ENCODE measurements at places on chromosomes 4 and X.

- no peak for DNase-seq
Measured at GRCh38 chr4:8703401-8703696, 110.8 kb downstream of the CPZ start.

DNA sequence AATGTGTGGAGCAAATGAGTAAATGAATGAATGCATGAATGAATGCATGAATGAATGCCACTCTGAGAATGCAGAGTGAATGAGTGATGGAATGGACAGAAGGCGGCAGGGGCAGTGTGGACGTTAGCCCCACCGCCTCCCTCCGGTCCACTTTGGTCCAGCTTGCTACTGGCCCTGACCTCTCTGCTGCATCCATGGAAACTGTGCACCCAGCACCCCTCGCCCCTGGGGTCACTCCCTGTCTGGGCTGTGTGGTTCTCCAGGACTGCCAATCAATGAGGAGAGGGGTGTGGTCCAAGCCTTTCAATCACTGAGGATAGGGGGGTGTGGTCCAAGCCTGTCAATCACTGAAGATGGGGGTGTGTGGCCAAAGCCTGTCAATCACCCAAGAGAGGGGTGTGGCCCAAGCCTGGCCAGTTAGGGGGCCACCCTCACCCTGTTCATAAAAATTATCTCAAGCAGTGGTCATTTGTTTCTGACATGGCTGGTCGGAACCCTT lies 39.2 kb upstream of the ASMTL start:
- DNase-seq, result peak; percentile 16

DNA sequence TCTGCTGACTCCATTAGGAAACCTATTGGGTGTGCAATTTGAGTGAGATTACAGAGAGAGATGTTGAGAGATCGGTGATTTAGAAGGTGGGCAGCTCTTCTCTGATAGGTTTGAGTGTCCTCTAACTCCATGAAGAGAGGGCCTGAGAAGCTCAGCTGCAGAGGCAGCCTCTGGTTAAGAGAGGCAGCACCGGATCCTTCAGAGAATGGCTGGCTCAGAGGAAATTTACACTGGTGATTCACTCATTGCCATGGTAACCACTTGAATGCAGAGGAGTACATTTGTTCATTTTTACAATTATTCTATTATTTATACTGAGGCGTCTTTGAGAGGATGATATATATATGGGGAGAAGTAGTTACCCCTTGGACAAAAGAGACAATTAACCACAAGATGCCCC lies 171.7 kb downstream of the PDGFRA start:
- DNase-seq, result no peak

DNA sequence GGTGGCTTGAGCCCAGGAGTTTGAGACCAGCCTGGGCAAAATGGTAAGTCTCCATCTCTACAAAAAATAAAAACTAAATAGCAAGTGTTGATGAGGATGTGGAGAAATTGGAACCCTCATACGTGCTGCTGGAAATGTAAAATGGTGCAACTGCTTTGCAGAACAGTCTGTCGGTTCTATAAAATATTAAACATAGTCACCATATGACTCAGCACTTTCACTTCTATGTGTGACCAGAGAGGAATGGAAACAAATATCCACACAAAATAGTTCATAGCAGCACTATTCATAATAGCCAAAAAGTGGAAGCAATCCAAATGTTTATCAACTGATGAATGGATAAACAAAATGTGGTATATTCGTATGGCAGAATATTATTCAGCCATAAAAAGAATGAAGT lies 60.8 kb upstream of the FMR1 start:
- DNase-seq, result no peak

DNA sequence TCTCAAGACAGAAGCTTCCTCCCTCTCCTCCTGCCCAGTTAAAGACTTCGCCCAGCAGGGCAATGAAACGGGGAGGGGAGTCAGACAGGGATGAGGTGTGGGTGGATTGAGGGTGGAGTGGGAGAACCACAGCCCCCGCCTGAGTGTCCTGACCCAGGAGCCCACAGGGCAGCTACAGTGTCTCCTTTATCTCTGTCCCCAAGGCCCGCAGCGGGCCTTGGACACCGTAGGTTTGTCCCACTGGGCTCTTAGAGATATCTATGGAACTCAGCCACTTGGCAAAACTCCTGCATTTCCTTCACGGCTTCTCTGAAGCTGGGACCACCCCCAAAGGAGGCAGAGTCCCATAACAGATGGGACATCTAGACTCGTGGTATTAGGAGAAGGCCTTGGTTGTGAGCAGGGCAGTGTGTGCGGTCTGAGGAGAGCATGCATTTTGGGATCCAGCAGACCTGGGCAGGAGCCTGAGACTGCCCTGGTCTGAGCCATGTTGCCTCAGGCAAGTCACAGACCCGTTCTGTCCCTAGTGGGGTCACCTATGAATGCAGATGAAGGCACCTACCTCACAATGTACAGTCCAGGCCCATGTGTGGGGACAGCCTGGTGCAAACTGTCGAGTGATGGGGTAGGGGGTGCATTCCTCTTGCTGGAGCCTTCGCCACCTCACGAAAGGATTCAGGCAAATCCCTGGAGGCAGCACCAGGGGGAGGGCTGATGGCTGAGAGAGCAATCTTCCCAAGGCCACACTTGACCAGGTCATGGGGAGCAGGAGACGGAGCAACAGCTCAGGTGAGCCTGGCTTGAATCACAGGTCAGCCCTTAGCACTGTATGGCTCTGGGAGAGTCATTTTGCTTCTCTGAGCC lies 225.7 kb upstream of the PSAPL1 start:
- no peak for DNase-seq

GRCh38 chr4:158112611-158113010 lies 60.2 kb downstream of the GASK1B start:
- no peak for DNase-seq

DNA sequence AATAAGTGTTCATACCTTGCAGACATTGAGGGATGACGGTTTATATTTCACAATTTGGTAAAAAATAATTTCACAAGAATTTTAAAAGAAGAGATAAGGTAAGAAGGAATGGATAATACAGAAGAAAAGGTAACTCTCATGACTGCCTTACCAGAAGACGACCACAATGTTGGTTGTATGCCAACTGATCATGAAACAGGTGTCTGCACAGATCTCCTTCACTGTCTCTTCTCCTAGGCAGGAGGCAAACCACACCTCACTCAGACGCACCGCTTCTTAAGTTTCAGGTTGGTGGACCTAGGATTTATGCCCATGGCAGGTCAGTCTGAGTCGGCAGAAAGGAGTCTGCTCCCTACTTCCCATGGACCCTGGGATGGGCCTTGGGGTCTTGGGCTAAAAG lies 177.2 kb downstream of the VSIG4 start:
- DNase-seq, result no peak

GRCh38 chr4:89582756-89583505 lies 254.0 kb downstream of the SNCA start:
- DNase-seq, result no peak

DNA sequence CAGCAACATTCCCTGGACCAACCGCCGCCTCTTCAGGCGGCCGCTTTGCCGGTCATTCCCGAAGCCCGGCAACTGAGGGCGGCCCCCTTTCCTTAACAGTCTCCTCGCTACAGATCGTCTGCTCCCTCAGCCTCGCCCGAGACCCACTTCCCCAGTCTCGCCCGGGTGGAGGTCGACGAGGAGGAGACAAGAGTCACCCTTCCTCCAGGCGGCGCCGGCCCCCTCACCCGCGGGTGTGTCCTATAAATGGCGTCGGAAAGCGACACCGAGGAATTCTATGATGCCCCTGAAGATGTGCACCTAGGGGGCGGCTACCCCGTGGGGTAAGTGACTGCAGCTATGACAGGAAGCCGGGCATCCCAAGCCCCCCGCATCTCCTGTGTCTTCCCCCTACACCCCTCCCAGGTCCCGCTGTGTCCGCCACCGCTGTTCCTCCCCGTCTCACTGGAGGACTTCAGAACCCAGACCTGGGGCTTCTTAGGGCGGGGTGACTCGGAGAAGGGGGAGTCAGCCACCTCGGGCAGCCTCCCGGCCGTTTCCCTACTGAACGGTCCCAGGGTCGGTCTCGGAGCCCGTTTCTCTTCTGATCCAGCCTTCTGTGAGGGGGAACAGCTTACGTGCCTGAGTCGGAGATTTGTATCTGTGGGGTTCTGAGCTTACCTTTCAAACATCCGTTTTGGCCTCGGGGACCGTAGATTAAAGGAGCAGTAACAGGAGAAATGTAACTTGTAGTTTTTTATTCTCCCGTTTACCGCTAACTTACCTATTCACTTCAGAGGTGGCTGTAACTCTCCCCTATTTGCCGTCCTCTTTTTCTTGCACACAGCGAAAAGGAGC lies 570 bp downstream of the WDR44 start:
- peak; percentile 36 for DNase-seq

- no peak for DNase-seq
Measured at GRCh38 chrX:80747832-80748231, 61.8 kb downstream of the BRWD3 start.

GRCh38 chr4:13539047-13539618 lies 5.2 kb downstream of the NKX3-2 start:
- DNase-seq, result no peak

DNA sequence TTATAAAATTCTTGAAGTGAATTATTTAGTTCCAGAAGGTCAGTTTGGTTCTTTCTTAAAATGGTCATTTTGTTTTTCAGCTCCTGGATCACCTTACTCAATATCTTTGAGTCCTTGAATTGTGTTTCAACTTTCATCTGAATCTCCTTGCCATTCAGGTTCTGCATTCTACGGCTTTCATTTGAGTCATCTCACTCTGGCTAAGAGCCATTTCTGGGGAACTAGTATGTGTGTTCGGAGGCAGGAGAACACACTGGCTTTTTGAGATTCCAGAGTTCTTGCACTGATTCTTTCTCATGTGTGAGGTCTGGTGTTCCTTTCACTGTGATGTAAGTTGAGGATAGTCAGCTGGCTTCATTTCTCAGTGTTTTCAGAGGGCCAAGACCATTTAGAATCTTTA lies 708.4 kb upstream of the FRG1 start:
- DNase-seq, result no peak

GRCh38 chrX:87528487-87528886 lies 10.9 kb downstream of the KLHL4 start:
- DNase-seq, result no peak

DNA sequence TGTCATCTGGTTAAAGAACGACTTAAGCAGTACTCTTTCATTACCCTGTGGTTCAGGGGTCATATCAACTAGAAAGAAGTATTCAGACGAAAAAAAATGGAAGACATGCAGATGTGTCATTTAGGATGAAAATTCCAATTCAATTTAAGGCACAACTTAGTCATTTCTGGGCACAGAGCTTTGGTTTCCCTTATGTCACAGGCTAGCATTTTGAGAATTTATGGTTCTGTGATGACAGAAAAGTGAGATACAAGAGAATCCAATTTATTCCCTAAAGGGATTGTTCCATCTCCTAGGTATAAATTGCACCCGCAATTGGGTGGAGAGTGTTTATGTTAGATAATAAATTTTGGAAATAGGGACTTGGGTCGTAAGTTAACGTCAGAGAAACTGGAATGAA lies 306.6 kb downstream of the STK32B start:
- no peak for DNase-seq

- no peak for DNase-seq
Measured at GRCh38 chr4:25703731-25704388, 48.2 kb downstream of the SLC34A2 start.

DNA sequence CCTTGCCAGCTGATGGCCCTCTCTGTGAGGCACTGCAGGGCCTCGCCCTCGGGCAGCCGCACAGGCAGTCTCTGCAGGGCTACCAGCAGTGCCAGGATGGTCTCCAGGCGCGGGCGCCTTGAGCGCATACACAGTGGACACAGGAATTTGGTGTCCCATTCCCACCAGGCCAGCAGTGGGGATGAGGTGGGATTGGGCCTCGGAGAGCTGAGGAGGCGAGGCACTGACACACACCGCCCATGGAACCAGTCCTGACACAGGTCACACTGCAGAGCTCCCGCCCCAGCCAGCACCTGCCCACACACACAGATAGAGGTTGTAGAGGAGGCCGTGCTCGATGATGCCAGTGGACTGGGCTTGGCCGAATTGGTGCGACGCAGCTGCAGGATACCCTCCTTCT lies 30.7 kb downstream of the KDM5C start:
- no peak for DNase-seq

- no peak for DNase-seq
Measured at GRCh38 chr4:114694770-114695169, 96.2 kb downstream of the UGT8 start.

GRCh38 chr4:177315767-177316464 lies 6.2 kb downstream of the NEIL3 start:
- DNase-seq, result no peak

GRCh38 chr4:154559494-154560418 lies 3.1 kb upstream of the FGB start:
- DNase-seq, result no peak

- DNase-seq, result no peak
Measured at GRCh38 chr4:163592212-163592611, 97.7 kb downstream of the TMA16 start.

GRCh38 chrX:28922106-28922505 lies 334.9 kb downstream of the IL1RAPL1 start:
- DNase-seq, result no peak

DNA sequence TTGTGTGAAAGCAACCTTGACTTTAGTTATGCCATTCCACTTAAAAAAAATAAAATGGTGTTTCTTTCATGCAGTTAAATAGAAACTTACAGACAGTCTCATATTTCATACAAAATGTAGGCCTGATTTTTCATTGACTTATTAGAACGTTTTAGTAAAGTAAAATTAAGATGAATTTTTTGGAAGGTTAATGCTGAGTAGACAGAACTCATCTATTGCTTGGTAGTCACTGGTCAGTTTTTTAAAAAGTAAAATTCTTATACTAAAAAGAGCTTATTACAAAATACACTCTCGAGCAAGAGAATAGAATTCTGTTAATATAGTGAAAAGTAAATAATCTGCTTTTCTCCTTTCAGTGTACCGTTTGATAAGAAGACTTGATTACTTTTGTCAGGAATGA lies 21.4 kb upstream of the MOB1B start:
- no peak for DNase-seq

DNA sequence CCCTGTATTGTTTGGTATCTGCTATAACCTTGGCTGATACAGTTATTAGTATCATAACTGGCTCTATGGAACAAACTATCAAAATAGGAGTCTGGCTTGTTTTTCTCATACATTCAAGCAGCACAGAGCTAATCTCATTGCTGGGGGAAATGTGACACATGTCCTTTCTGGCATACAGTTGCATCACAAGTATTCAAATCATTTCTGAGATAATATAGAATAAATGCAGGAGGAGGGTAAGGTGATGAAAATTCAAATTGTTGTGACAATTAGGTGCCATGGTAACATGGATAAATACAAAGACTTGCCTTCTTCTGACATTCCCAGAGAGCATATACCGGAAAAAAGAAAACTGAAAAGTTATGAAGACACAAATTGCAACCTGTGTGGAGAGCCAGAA lies 2706.8 kb downstream of the ARAP2 start:
- no peak for DNase-seq

DNA sequence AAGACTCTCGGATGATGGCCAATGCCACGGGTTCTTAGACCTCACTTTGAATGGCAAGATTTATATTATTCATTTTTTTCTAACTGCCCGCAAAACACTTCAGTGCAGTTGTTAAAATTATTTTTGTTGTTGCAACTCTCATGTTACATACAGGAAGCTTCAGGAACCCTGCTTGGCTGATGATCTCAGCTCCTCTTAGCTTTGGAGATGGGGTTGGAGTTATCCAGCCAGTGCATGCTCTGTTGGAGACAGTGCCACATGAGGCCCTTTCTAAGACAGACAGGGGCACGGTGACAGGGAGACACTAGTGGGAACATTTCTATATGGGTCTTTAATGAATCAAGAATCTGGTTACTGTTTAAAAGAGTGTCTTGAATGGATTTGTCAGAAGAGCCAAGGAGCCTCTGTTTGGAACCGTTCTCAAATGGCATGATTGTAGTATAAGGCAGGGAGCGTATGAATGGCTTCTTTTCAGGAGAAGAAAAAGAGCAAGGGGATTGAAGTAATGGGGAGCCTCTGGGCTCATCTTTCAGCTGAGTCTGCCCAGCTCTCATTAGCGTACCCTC lies 61.9 kb upstream of the ENPP6 start:
- no peak for DNase-seq

All from activated T-cell treated with anti-CD3 and anti-CD28 coated beads for 1 hour (primary cell).